ENCODE measurements at places on chromosomes 2 and 18.

DNA sequence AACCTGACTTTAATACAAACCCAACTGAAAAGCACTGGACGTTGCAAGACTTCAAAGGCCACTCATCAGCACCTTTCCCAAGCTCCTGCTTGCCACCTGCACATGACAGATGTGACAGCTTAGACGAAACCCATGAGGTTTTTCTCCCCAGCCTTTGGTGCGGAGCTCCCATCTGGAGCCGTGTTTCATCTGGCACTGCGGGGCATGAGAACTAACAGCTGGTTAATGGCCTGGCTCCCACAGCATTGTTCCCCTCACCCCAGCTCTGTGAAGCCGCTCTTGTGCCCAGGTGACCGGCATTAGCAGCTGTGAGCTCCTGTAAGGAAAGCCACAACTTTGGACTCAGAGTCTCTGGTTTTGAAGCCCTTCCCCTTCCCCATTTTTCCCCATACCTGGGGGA is 50.9 kb downstream of the GALR1 start:
- no peak for DNase-seq

DNA sequence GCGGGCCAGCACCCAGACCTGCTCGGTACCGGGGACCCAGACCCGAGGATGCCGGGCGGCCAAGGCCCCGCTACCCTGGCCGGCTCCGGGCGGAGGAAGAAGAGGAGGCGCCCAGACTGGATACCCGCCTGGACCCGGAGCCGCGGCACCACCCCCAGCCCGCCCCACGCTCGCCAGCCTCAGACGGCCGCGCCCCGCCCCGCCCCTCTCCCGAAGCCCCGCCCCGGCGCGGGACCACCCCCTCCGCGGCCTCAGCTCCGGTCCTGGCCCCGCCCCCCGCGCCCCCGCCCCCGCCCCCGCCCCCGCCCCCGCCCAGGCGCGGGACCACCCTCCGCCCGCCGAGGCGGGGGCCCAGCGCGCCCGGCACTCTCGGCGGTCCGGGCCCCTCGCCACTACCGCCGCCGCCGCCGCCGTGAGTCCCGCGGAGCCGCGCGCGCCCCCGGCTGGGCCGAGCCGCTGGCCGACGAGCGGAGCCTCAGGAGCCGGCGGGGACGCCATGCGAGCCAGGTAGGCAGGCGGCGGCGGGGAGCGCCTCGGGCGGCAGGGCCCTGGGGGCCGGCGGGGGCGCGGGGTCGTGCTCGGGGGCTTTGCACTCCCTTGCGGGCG is at the start of gene SH3BP4:
SH3BP4 (plus strand) TSS at position 354 of the 606 bp plus-strand sequence. CDS start 82,986 bp downstream, outside the sequence.
- DNase-seq = peak; percentile 88

- DNase-seq = no peak
Observed at GRCh38 chr2:209956271-209956670, 46.2 kb upstream of the RPE start.

DNA sequence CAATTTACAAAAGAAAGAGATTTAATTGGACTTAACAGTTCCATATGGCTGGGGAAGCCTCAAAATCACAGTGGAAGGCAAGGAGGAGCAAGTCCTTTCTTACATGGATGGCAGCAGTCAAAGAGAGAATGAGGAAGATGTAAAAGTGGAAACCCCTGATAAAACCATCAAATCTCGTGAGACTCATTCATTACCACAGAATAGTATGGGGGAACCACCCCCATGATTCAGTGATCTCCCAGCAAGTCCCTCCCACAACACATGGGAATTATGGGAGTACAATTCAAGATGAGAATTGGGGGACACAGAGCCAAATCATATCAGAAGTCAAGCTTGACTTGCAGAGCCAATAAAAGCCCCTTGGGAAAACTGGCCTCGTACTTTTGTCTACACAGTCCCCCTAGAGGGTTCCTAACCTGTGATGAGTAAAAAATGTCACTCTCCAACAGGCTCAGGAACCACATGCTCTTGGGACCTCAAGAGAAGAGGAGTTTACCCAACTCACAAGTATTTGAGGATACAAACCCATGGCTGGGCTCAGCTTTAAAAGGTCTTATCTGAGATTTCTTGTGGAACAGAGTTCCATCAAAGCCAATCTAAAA is 11.2 kb upstream of the INPP4A start:
- no peak for DNase-seq

- no peak for DNase-seq
Observed at GRCh38 chr2:235140801-235141081, 188.9 kb downstream of the SH3BP4 start.

DNA sequence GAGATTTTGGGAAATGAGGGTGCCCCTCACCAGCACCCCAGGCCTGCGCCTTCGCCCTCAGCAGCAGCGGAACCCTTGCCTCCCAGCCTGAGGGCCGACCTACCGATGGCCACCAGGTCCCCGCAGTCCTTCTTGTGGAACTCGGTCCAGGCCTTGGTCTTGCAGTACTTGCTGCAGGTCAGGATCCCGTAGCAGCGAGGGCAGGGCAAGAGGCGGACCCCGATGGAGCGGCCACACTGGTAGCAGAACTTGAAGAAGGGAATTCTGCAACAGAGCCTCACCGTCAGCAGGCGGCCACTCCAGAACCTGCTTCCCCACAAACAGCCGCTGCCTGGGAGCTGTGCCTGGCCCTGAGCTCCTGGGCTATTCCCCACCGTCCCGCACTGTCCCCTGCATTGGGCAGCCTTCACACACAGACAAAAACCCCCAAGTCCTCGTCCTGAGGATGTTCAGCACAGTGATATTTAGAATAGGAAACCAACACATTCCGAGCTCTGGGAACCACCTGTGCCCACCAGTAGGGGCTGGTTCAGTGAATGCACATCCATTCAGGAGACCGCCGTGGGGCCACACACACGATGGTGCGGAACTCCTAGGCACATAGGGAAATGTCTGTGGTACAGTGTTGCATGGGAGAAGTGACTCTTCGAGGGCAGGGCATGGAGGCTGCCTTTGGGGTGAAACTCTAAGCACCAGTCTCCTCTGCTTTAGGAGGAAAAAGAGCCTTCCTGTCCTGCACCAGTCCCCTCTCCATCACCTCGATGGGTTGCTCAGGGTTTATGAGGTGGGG is 45.6 kb downstream of the GPC1 start:
- DNase-seq = no peak

DNA sequence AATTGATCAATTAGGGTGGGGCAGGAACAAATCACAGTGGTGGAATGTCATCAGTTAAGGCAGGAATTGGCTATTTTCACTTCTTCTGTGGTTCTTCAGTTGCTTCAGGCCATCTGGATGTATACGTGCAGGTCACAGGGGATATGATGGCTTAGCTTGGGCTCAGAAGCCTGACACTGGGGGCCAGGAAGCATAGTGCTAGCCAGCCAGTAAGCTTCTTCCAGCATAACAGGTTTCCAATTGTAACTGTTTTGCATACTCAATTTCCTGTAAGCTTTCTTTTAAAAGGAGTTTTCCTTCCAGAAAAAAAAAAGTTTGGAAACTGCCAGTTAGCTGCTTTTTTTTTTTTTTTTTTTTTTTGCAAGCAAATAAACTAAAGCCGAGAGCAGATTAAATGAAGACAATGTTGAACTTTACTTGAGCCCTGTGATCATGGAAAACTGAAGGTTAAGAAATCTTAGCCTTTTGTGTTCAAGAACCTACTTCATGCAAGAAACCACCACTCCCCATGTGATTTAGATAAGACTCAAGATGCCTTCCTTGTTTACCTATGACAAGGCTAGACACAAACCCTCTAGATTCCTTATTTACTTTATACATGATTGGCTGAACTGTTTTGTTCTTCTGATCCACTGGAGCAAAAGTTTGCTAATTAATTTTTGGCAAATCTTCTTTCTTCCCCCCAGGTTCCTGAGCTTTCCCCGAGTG is 126.9 kb upstream of the LINC00305 start:
- no peak for DNase-seq

DNA sequence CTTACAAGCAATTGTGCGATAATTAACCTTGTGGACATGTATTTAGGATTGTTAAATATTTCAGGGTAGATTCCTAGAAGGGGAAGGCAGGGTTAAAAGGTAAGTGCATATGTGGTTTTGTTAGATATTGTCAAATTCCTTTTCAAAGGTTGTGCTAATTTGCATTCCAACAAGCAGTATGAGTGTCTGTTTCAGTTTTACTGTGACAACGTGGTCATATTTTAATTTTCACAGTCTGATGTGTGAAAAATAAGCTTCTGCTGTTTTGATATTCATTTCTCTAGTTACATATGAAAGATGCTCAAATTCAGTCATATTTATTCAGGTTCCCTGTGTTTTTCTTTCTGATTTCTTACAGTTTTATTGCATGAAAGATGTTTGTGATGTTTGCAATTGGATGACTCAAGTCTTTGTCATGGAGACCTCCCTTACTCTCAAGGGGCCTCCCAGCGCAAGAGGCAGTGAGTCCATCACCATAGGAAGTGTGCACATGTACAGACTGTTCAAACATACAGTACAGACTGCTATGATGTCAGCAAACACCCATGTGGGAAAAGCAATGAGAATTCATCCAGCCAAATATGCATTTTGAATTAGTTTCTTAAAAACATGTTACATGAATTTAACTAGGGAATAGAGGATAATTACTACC is 310.8 kb downstream of the GALR1 start:
- DNase-seq = no peak

- no peak for DNase-seq
Observed at GRCh38 chr2:189581354-189582139, 961 bp upstream of the SLC40A1 start.

- DNase-seq = no peak
Observed at GRCh38 chr18:2212598-2213205, 358.6 kb downstream of the METTL4 start.

DNA sequence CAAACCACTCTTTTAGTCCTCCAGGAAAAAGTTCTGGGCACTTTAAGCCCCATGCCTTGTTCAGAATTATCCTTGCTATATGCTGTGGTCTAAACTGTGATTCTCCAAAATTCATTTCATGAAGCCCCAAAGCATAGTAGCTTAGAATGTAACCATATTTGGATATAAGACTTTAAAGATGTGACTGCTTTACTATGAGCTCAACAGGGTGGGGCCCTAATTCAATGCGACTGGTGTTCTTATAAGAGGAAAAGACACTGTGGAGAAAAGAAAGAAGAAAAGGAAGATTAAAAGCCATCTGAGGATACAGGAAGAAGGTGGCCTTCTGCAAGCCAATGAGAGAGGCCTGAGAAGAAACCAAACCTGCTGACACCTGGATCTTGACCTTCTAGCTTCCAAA is 174.8 kb downstream of the GALNT13 start:
- DNase-seq = no peak

- DNase-seq = no peak
Observed at GRCh38 chr18:21714474-21714873, 9.9 kb upstream of the ABHD3 start.

- no peak for DNase-seq
Observed at GRCh38 chr2:233413559-233414272, 59.4 kb downstream of the DGKD start.
